ENCODE measurements at places on chromosomes 11 and 22. TPM values are rescaled to one million over a fixed set of nuclear protein-coding genes. Genes with fewer than 3 reads are reported as not detected.

The BTG4 gene
- total RNA-seq: not detected

DNA sequence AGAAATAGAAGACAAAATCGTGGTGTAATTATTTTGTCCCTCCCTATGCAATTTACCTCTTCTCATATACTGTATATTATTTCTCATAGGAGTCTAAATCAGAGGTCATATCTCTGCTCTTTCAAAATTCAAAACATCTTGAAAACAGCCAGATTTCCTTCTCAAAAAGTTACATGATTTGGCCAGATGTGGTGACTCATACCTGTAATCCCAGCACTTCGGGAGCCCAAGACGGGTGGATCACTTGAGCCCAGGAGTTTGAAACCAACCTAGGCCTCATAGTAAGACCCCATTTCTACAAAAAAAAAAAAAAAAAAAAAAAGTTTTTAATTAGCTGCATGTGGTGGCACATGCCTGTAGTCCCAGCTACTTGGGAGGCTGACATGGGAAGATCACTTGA, 29.0 kb upstream of the DNAJB7 start:
- no peaks in the 10 kb centered on the region for H3K27me3 ChIP-seq
- H3K36me3 ChIP-seq: peaks cover 39% of the 10 kb centered on the region
- no peaks in the 10 kb centered on the region for H3K4me1 ChIP-seq
- no peak overlapping the region for H3K27ac ChIP-seq
- no peak overlapping the region for H3K4me3 ChIP-seq
- DNase-seq: no peak

- no peak for DNase-seq
- H3K4me3 ChIP-seq: no peak overlapping the region
- H3K36me3 ChIP-seq: no peaks in the 10 kb centered on the region
- H3K4me1 ChIP-seq: no peaks in the 10 kb centered on the region
- no peak overlapping the region for H3K27ac ChIP-seq
These were observed 25.9 kb downstream of the RAB6A start for GRCh38 chr11:73734993-73735392.

The EHF gene
- not detected for total RNA-seq

- no peaks in the 10 kb centered on the region for H3K4me1 ChIP-seq
- no peaks in the 10 kb centered on the region for H3K27me3 ChIP-seq
- no peak overlapping the region for H3K4me3 ChIP-seq
- no peak for DNase-seq
These were observed 33.2 kb downstream of the SLC5A12 start for GRCh38 chr11:26688701-26689100.

- H3K27ac ChIP-seq: 0 out of 2 replicates have a peak overlapping the region, but pooled peaks have one; percentile 8
- no peak overlapping the region for H3K4me3 ChIP-seq
- DNase-seq: no peak
- H3K4me1 ChIP-seq: 0 out of 2 replicates have a peak, but pooled peaks cover 3% of the 10 kb centered on the region
- H3K27me3 ChIP-seq: no peaks in the 10 kb centered on the region
These were observed 1984.7 kb upstream of the RAG2 start for GRCh38 chr11:38582756-38583155.

The KRTAP5-2 gene
- not detected for total RNA-seq

The TUBA8 gene
- total RNA-seq: 0.91 TPM
